ENCODE measurements at places on chromosomes 5 and 9.

DNA sequence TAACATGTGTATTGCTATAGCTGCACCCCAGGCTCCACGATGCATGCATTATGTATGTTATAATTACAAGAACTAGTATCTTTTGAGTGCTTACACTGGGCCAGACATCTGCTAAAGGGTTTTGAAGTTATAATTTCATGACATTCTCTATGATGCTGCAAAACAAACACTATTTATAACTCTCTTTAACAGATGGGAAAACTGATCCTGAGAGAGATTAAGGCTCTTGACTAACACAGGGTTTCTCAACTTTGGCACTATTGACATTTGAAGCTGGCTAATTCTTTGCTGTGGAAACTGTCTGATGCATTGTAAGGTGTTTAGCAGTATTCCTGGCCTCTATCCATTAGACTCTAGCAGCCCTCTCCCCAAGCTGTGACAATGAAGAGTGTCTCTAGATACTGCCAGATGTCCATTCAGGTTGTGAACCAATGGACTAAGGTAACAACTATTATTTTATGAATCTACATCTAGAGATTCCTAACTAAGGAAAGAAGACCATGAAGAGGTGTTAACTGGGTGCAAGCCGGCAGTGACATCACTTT, 258.6 kb downstream of the ASTN2 start:
- DNase-seq, result no peak

GRCh38 chr9:97903177-97903576, 19.1 kb downstream of the TRMO start:
- DNase-seq, result no peak

GRCh38 chr5:39146831-39147540, 72.4 kb downstream of the FYB1 start:
- no peak for DNase-seq

DNA sequence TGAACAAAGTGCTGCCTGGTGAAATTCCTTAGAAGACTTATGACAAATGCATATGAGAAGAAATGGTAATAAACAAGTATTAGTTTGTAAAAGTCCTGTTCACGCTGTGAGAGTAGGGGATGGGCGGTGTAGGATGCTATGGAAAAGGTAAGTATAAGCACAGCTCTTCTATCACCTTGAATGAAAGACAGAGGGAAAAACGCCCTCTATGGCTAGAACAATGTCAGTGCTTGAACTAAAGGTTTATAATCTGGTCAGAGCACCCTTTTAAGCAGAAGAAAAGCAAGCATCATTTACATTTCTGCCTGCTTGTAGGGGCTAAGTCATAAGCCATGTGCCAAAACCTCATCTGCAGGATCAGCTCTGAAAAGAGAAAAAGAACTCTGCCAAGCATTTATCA, 115.2 kb downstream of the LHFPL2 start:
- no peak for DNase-seq

- DNase-seq, result no peak
Measured at GRCh38 chr5:89998519-89999305, 410.8 kb downstream of the CETN3 start.

- peak; percentile 19 for DNase-seq
Measured at GRCh38 chr5:39424736-39425637, at the start of gene DAB2. Gene DAB2, minus strand, starts transcription at chr5:39424980. Its CDS starts 30,660 bp downstream, at chr5:39394320.

GRCh38 chr5:39083968-39084367, 9.8 kb upstream of the RICTOR start:
- DNase-seq, result no peak

- no peak for DNase-seq
Measured at GRCh38 chr5:157669701-157670097, 1.6 kb upstream of the C5orf52 start.

DNA sequence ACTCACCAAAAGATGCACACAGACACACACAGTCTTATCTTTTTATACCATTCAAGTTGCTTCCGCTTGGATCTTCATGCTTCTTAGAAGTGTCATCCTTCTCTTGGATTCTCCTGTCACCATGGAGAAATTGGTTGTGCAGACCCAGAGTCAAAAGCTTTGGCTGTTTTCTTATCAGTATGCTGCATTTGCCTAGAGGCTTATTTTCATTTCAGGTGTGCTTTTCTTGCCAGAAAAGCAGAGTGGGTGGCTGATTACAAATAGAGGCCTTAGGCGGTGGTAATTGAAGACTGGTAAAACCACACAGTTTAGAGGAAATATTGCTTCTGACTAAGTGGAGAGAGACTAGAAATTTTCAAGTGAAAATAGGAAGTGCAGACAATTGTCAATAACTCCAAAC, 70.2 kb upstream of the TLE4 start:
- no peak for DNase-seq

DNA sequence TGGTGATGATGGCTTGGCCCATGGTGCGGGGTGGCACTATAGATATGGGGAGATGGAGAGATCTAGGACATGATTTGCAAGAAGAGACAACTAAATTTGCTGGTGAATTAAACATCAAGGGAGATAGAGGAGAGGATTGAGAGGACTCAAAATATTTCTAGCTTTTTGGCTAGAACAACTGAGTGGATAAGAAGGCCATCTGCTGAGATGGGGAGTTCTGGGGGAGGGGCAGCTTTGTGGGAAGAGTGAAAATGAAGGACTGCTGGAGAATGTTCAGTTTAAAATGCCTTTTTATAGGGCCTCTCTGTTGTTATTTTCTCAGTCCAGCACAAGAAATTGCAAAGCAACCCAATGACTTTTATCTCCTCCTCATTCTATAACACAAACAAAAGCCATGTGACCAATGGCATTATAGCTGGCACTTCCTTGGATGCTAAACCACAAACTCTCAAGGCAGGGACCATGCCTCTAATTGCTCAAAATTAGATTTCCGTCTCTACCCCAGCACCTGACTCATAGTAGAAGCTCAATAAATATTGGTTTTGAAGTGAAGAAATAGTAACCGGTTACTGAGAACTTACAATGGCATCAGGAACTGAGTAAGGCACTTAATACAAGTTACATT, 29.8 kb downstream of the JAKMIP2 start:
- DNase-seq, result no peak

Data from activated gamma-delta T cell treated with Interleukin-2 at 50 U/mL for 16 hours (primary cell).